Fibroblast of lung (primary cell): ENCODE measurements at places on chromosomes 7 and 10. TPM values are rescaled to one million over a fixed set of nuclear protein-coding genes. Genes with fewer than 3 reads are reported as not detected.

The HHEX gene
- 3.1 and 3.5 TPM in 2 replicates for total RNA-seq

The GATA3 gene
- total RNA-seq: not detected in 2 replicates

The PCDH15 gene
- under 0.01 and 0.26 TPM in 2 replicates for total RNA-seq

The OR2A5 gene
- total RNA-seq: not detected in 2 replicates

The OR2A1 gene
- total RNA-seq: under 0.01 and 0.17 TPM in 2 replicates

The CNPY1 gene
- not detected in 2 replicates for total RNA-seq

The ELN gene
- 2.1 and 6.4 TPM in 2 replicates for total RNA-seq

The A1CF gene
- not detected in 2 replicates for total RNA-seq

The PRPS1L1 gene
- not detected in 2 replicates for total RNA-seq

The IKZF1 gene
- under 0.01 TPM in 1 of 2 replicates, not detected in the other for total RNA-seq

The NRCAM gene
- 2.1 and 3.1 TPM in 2 replicates for total RNA-seq

The PDE6C gene
- not detected in 2 replicates for total RNA-seq

GRCh38 chr7:2003931-2004812, 228.6 kb downstream of the MAD1L1 start:
- no peak overlapping the region for H3K27ac ChIP-seq
- H3K4me1 ChIP-seq: no peaks in the 10 kb centered on the region
- H3K27me3 ChIP-seq: no peaks in the 10 kb centered on the region
- no peaks in the 10 kb centered on the region for H3K36me3 ChIP-seq
- no peak for DNase-seq
- H3K4me3 ChIP-seq: no peak overlapping the region

DNA sequence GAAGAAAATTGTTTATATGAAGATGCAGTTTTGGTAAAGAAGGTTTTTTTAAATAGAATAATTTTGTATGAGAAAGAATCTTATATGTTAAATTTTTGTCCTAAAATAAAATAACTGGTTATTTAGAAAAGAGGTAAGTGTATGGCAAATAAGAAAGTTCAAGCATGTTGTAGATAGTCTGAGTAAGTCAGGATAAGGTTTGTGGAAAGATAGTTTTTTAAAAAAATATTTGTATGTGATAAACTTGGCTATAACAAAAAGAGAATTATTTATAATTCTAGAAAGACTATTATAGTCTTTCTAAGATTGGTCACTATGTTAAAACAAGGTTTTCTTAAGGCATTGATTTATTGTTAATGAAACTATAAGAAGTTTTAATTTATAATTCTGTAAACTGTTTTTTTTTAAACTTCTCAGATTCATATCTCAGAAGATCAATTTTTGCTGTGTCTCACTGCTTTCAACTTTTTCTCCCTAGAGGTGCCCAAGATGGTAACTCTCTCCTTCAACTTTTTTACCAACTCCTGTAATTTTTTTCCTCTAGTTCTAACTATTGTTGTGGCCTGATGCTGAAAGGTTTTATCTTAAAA, 698.6 kb downstream of the CCSER2 start:
- H3K27ac ChIP-seq: no peak overlapping the region
- DNase-seq: no peak
- H3K27me3 ChIP-seq: no peaks in the 10 kb centered on the region
- no peaks in the 10 kb centered on the region for H3K4me1 ChIP-seq

- no peaks in the 10 kb centered on the region for H3K4me1 ChIP-seq
- H3K27ac ChIP-seq: no peak overlapping the region
- H3K27me3 ChIP-seq: no peaks in the 10 kb centered on the region
- no peaks in the 10 kb centered on the region for H3K36me3 ChIP-seq
- peak; percentile 27 for DNase-seq
Observed at GRCh38 chr10:33616956-33617355, 282.5 kb upstream of the NRP1 start.

- no peaks in the 10 kb centered on the region for H3K36me3 ChIP-seq
- peaks cover 4% of the 10 kb centered on the region for H3K27me3 ChIP-seq
- H3K4me1 ChIP-seq: no peaks in the 10 kb centered on the region
- DNase-seq: no peak
- H3K4me3 ChIP-seq: no peak overlapping the region
- H3K27ac ChIP-seq: no peak overlapping the region
Observed at GRCh38 chr7:92848851-92849250, 12.5 kb upstream of the CDK6 start.

DNA sequence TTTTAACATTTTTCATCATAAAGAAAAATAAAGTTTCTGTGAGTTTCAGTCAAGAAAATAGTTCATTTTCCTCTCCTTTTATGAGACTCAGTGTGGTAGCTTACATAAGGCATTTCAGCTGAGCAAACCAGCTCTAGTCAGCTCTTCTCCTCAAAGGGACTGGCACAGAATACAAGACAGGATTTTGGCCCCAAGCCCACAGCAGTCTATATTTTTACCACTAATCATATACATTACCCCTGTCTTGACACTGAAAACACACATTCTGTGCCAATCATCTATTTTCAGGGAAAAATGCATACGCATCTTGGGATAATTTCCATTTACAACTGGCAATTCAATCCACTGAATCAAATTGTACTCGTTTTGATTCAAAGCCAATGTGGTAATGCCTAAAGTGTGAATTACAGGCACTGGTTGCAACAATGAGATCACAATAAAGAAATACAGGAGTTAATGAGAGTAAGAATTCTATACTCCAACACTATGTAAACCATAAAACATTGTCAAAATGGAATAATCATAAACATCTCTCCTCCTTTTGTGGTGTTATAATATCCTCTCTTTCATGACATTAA, 186.4 kb downstream of the CACNA2D1 start:
- no peaks in the 10 kb centered on the region for H3K36me3 ChIP-seq
- no peak overlapping the region for H3K27ac ChIP-seq
- H3K4me3 ChIP-seq: no peak overlapping the region
- H3K27me3 ChIP-seq: no peaks in the 10 kb centered on the region
- DNase-seq: no peak

GRCh38 chr10:89308736-89309135, 6.9 kb downstream of the IFIT2 start:
- H3K4me3 ChIP-seq: no peak overlapping the region
- no peaks in the 10 kb centered on the region for H3K36me3 ChIP-seq
- no peak for DNase-seq
- no peaks in the 10 kb centered on the region for H3K27me3 ChIP-seq

- H3K4me3 ChIP-seq: no peak overlapping the region
- DNase-seq: no peak
- no peaks in the 10 kb centered on the region for H3K36me3 ChIP-seq
Observed at GRCh38 chr7:132102942-132103341, 473.3 kb downstream of the PLXNA4 start.

- no peak overlapping the region for H3K4me3 ChIP-seq
- no peaks in the 10 kb centered on the region for H3K27me3 ChIP-seq
- no peak overlapping the region for H3K27ac ChIP-seq
- H3K36me3 ChIP-seq: no peaks in the 10 kb centered on the region
- no peak for DNase-seq
- no peaks in the 10 kb centered on the region for H3K4me1 ChIP-seq
Observed at GRCh38 chr7:136036336-136036735, 59.2 kb upstream of the MTPN start.

GRCh38 chr10:92750791-92751533, 61.2 kb downstream of the HHEX start:
- H3K36me3 ChIP-seq: no peaks in the 10 kb centered on the region
- DNase-seq: no peak
- H3K4me1 ChIP-seq: no peaks in the 10 kb centered on the region
- H3K4me3 ChIP-seq: no peak overlapping the region

- H3K27ac ChIP-seq: no peak overlapping the region
- DNase-seq: no peak
- no peaks in the 10 kb centered on the region for H3K36me3 ChIP-seq
- H3K27me3 ChIP-seq: no peaks in the 10 kb centered on the region
- peaks cover 2% of the 10 kb centered on the region for H3K4me1 ChIP-seq
Observed at GRCh38 chr7:17062151-17063044, 180.6 kb upstream of the AGR3 start.

- H3K4me3 ChIP-seq: no peak overlapping the region
- DNase-seq: peak; percentile 51
- H3K4me1 ChIP-seq: no peaks in the 10 kb centered on the region
Observed at GRCh38 chr10:86798025-86798424, 41.6 kb downstream of the BMPR1A start.

DNA sequence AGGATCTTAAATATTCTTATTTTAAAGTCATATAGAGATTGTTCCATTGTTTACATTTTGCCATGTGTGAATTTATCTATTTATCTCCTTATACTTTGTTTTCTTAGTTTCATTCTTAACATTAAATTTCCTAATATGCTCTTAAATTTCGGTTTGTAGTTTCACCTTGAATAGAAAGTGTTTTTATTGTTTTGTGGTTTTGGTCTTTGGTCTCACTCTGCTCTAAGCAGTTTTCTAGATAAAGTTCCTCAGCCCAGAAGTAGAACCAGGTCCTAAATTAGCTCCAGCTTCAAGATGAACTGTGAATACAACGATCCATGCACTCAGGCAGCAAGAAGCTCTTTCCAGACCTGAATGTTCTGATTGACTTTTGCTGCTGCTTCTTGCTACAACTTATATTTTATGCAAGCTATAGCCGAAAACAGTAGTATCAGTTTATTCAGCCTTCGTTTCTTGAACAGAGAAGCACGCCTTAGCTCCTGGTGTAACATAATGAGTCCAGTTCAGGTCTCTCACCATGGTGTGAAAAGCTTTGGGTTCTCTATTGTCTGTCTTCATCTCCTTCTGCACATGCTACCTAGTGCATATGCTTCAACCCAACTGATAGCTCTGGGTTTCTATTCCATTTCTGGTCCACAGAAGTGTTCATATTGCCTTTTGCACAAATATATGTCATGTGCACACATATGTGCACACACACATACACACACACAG, 95.3 kb downstream of the SEM1 start:
- DNase-seq: no peak
- H3K4me3 ChIP-seq: no peak overlapping the region
- no peaks in the 10 kb centered on the region for H3K36me3 ChIP-seq
- no peak overlapping the region for H3K27ac ChIP-seq
- H3K4me1 ChIP-seq: no peaks in the 10 kb centered on the region

DNA sequence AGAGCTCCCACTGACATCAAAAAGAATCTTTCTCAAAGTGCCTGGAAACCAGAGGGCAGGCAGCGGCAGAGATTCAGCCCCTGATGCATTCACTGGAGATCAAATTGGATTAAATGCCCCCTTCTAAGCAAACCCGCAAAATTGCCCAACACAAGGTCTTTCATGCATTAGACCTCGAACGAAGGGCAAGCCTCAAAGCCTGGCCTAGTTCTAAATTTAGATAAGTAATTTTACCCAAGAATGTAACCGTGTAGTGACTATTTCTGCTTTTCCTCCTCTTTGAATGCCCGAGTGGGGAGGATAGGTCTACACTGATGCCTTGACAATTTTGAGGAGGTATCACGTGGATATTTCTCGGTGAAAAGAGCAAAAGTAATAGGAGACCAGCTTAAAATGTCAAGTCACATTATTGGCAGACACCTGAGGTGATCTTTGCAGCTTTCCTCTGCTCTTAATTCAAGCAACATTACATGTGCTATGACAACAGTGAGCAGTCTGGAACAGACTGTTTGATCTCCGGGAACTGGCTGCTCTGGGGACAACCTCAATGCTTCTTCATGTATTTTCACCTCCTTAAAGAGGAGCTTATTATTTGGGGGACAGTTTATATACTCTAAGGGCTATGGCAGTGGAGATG, 1263.5 kb upstream of the AUTS2 start:
- no peaks in the 10 kb centered on the region for H3K4me1 ChIP-seq
- H3K27ac ChIP-seq: no peak overlapping the region
- H3K36me3 ChIP-seq: no peaks in the 10 kb centered on the region
- no peak overlapping the region for H3K4me3 ChIP-seq

DNA sequence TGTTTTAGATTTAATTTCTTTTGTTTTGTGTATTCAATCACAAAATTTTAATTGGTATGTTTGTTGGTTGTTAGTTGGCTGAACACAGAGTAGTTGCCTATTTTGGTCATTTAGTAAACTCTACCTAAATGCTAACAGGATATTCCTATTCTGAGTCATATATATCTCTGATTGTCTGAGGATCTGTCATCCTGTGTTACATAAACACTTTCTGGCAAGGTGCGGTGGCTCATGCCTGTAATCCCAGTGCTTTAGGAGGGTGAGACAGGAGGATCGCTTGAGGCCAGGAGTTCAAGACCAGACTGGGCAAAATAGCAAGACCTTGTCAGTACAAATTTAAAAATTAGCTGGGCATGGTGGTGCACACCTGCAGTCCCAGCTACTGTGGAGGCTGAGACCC, 178.6 kb downstream of the PLCE1 start:
- H3K36me3 ChIP-seq: no peaks in the 10 kb centered on the region
- no peak overlapping the region for H3K27ac ChIP-seq
- no peaks in the 10 kb centered on the region for H3K27me3 ChIP-seq

DNA sequence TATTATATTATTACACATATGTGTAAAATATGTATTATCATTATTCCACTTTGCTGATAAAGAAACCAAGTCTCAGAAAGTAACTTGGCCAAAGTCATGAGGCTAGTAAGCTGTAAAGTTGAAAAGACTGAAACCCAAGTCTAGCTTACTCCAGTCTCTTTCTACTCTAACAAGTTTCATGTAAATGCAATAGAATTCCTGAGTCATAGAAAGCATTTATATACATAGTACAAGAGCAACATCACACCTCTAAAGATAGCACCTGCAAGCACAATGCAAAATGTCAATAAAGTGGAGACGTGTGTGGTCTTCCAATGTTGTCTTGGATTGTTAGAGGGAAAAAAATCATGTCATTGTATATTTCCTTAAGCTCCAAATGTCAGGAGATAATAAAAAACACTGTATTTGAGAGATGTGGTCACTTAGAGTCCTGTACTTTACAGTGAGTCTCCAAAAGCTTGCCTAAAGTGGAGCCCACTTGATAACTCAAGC, 430.3 kb upstream of the NRP1 start:
- H3K27ac ChIP-seq: no peak overlapping the region
- H3K27me3 ChIP-seq: no peaks in the 10 kb centered on the region
- no peak overlapping the region for H3K4me3 ChIP-seq
- H3K36me3 ChIP-seq: no peaks in the 10 kb centered on the region

DNA sequence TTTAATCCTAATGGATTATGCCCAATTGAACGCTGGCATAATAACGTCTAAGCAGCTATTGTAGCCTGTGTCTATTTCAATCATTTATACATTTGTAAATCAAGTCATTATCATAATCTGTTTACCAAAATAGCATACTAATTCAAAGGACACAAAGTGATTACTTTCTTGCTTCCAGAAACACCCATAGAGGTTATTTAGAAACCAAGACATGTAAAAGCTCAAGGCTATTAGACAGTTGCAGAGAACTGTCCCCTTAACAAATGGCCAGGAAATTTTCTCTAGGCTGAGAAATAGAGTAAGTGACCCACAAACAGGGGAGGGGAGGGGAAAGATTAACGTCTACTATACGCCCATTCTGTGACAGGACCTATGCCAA, 455.7 kb downstream of the PARD3 start:
- no peak for DNase-seq
- no peak overlapping the region for H3K27ac ChIP-seq
- H3K4me3 ChIP-seq: no peak overlapping the region
- no peaks in the 10 kb centered on the region for H3K27me3 ChIP-seq
- no peaks in the 10 kb centered on the region for H3K36me3 ChIP-seq

DNA sequence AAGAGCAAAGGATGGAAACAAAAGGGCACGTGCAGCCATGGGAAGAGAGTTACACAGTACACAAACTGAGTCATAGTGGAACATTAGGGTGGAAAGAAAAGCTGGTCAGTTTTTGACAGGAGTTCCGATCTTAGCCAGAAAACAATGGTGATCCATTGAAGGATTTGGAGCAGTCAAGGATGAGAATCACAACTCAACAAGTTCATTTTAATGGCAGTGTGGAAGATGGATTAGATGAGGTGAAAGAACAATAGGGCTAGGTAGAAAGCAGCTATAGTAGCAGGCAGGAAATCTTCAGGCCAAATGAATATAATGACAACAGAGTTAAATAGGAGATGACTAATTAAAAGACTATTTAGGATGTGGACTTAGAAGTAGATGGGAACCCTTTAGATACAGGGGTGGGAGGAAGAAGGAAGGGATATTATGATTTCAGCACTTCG, 136.3 kb downstream of the DOCK4 start:
- no peak overlapping the region for H3K27ac ChIP-seq
- no peak for DNase-seq
- H3K4me3 ChIP-seq: no peak overlapping the region
- H3K36me3 ChIP-seq: no peaks in the 10 kb centered on the region
- H3K27me3 ChIP-seq: no peaks in the 10 kb centered on the region
